ENCODE measurements at places on chromosomes 3 and 15.

DNA sequence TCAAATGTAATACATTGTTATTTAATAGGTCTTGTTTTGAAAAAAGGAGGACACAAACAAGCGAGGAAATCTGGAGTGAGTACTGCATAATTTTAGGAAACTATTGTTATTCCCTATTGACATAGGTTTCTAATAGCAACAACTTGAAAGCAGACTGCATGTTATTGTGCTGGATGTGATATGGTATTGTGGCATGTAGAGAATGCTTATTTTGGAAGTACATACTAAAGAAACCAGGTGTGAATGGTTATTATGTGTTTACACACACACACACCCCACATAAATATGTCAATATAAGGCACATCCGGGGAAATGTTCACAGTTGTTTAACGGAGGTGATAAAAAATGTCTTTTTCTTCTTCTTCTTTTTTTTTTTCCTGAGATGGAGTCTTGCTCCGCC is 5.9 kb upstream of the MORF4L1 start:
- no peak for DNase-seq

DNA sequence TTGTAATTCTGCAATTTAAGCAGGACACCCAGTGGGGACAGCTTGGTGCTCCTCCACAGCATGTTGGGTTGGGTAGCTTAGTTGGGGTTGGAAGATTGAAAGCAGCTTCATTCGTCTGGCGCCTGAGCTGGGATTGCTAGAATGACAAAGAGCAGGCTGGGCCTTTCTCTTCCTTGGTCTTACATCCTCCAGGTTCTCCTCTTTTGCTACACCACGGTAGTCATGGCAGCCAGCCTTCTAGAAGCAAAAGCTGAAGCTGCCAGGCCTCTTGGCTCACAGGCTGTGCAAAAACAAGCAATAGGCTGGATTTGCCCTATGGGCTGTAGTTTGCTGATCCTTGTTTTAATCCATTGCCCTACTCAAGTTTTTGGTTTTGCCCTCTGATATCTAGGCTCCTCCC is 3.2 kb upstream of the ANXA2 start:
- no peak for DNase-seq

GRCh38 chr15:78923480-78924360 is 21.1 kb downstream of the CTSH start:
- no peak for DNase-seq

DNA sequence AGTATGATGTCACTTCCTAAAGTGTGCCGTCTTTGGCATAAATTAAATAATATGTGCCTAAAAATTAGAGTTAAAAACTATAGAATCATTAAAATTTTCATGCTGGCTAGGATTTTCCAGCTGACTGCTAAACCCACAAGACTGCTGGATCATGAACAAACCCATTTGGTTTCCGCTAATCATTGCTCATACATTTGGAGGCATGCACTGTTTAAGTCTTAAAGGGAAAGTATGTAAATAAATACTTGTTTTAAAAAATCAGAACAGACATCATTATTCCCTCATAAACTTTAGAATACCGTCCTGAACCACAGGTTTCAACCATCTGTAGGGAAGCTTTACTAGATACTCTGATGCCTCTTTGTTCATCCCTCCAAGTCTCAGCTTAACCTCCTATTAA is 26.5 kb downstream of the ATP6V1A start:
- no peak for DNase-seq

- DNase-seq: no peak
Observed at GRCh38 chr3:81437683-81438082, 323.8 kb downstream of the GBE1 start.

DNA sequence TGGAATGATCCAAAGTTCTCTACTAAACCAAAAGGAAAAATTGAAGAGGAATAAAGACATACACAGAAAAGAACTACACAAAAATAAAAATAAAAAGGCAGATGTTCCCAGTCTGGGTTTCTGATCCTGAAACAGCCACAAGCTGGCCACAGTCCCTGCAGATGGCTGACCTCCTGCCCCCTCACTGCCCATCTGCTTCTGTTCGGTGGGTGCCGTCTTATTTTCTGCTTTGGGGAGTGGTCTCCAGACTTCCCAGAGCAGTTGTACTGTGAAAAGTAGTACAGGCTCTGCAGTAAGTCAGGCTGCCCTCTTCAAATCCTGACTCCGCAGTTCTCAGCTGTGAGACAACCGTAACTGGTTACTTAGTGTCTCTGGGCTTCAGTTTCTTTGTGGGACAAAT is 94.5 kb downstream of the ARNT2 start:
- DNase-seq: no peak

- no peak for DNase-seq
Observed at GRCh38 chr3:32511005-32511404, 8.4 kb upstream of the CMTM6 start.

- no peak for DNase-seq
Observed at GRCh38 chr3:14801031-14801430, 17.7 kb upstream of the FGD5 start.

DNA sequence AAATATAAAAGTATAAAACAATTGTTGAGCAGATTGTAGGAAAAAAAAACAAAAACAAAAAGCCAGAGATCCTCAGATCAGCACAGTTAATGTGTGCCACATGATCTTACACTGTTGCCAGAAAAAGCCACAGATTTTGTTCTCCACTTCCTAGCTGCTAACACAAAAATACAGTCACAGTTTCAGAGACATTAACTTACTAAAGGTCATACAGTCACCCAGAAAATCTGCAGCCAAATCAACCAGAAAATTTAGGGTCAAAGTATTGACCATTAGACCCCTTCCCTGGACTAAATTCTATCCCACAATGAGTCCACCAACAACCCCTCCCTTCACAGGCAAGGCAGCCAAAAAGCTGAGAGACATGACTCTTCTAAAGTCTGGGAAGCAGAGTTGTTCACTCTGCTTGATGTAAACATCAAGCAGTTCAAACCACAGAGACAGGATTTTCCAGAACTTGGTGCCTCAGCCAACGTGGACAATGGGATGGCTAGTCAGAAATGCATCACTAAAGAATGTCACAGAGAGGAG is 59.1 kb downstream of the SST start:
- DNase-seq: no peak

GRCh38 chr15:88800738-88801137 is 2.5 kb upstream of the ACAN start:
- DNase-seq: no peak

GRCh38 chr3:49899815-49900214 is 3.9 kb downstream of the MST1R start:
- no peak for DNase-seq

- peak; percentile 91 for DNase-seq
Observed at GRCh38 chr3:18758047-18758704, 333.0 kb upstream of the SATB1 start.

- no peak for DNase-seq
Observed at GRCh38 chr3:122024800-122025199, 2.8 kb upstream of the ILDR1 start.

GRCh38 chr3:160365869-160366522 is 33.0 kb downstream of the IFT80 start:
- no peak for DNase-seq

GRCh38 chr3:183434992-183435391 is 6.6 kb upstream of the MCF2L2 start:
- no peak for DNase-seq

DNA sequence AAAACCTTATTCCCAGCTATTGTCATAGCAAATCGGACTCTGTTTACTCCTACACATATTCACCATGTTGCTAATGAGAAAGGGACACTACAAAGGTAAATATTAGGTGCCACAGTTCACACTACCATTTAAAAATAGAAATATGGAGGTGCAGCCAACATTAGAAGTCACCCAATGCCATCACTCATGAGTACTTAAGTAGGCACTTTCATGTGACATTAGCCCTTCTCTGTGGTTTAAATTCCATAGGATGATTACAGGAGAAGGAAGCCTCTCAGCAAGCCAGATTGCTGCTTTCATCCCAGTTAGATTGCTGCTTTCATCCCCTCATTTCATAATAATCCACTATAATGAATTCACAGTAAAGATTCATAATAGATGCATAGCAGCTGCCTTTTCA is 376.8 kb upstream of the ALCAM start:
- no peak for DNase-seq

- DNase-seq: no peak
Observed at GRCh38 chr3:151792411-151792810, 21.5 kb upstream of the AADAC start.

DNA sequence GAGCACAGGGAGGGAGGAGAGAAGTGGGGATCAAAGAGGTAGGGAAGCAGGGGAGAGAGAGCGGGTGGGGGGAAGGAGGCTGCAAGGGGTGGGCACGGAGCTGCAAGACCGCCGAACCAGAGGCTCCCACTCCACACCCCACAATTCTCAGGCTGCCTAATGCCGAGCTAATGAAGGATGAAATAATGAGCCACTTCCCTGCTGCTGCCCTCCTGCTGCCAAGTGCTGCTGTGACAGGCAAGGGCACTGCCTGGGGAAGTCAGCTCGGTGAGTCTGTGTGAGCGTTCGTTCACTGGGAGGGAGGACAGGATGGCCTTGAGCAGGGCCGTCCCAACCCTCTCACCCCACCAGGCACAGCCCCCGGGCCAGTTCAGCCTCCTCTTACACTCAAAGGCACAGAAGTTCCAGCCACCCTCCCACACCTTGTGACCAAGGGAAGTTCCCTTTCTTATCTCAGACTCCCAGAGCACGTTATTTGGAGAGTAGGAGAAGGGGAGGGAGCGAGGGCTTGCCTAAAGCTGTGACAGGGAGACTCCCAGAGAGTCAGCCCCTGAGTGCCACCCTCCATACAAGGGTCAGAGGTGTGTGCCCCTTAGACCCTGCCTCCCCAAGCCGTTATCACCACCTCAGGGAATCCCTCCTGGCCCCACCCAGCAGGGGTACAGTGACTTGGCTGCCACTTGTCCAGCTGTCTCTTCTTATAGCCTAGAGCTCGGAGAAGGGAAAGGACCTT is 12.4 kb downstream of the GLYCTK start:
- no peak for DNase-seq

DNA sequence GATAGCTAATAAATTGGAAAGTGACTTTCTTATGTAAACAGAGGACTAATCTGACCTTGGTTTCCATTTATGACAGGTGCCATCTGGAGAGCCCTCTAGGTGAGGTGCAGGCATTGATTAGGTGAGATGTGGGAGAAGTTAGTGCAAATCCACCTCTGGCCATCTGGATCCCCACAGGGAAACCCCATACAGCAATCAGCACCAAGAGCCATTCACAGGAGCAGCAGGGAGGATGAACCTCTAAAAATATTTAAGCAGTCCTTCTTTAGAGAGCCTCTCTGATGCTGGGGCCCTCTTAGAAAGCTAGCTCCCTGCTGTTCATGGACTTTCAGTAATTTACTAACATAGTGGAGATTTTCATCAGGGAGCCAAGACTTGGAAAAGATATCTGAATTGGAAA is 69.3 kb downstream of the CLSTN2 start:
- no peak for DNase-seq

GRCh38 chr3:187264911-187265310 is 26.6 kb downstream of the MASP1 start:
- DNase-seq: no peak

DNA sequence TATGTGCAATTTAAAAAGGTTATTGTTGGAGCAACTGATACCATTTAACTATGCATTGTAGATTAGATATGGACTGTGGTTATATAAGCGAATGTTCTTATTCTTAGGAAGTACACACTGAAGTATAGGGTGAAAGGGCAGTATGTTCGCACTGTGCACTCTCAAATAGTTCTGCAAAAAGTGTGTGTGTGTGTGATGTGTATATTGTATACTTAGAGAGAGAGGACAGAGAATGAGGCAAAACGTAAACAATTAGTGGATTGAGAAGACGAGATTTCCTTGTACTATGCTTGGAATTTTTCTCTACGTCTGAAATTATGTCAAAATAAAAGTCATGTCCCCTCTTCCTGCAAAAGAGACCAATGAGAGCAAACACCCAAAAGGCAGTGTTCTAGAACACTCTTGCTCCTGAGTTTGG is 30.4 kb downstream of the LSM3 start:
- no peak for DNase-seq

- DNase-seq: no peak
Observed at GRCh38 chr3:68751888-68752287, 180.5 kb downstream of the TAFA4 start.

GRCh38 chr15:41952013-41952563 is 20.3 kb downstream of the EHD4 start:
- no peak for DNase-seq

DNA sequence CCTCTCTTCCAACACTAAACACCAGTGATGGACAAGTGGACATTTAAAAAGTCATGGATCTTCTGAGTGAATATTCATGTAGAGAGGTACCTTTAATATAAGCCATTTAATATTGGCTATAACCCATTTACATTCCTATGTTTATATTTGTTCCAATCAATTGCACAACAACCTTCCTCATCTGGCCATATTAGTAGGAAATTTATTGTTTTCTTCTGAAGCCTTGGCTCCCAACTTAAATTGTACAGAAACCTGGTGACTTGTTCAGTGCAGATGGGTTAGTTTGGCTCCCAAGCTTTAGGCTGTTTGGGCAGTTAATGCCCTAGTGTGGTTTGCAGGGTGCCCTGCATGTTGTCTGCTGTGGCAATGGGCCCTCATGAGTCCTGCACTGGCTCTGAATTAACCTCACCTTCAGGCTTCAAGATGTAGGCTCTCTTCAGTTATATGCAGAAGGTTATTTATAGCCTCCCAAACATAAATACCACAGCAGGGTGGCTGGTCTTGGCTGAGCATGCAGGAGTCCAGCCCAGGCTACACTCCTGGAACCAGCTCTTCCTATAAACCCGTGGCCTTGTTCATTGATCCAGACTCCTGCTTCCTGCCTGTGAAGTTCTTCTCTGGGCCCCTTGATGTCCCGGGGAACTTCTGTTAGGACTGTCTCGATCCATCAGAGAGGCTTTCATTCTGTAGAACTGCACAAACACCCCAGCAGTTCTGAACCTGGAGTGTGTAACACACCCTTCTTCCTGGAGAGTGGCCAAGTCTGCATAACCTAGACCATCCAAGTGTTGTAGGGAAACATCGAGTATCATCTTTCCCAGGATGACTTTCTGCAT is 57.0 kb downstream of the DUT start:
- DNase-seq: no peak

GRCh38 chr3:170355738-170356595 is 1.5 kb upstream of the SKIL start:
- DNase-seq: peak; percentile 15

DNA sequence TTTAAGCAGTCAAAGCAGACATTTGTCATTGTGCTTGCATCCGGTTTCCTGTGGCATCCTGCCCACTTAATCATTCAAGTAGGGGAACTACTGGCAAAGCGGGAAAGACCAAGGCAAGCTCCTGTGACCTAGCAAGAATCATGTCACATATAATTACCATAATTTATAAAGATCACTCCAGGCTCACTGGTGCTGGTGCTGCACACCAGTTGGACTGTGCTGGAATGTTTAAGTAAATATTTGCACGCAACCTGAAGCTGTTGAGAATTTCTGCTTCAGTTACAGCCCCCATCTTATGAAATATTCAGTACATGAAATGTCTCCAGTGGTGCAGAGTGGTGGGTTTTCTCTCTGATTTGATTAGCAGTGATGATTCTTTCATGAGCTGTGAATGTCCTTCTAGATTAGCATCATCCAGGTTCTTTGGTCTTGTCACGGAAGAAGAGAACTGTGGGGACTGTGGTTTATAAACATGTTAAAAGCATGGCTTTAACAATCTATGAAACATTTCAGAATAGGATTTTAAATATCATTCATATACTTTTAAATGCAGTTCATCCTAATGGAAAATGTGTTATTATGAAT is 621.3 kb upstream of the EPHA6 start:
- DNase-seq: no peak
